ENCODE measurements at places on chromosomes 3 and 15.

DNA sequence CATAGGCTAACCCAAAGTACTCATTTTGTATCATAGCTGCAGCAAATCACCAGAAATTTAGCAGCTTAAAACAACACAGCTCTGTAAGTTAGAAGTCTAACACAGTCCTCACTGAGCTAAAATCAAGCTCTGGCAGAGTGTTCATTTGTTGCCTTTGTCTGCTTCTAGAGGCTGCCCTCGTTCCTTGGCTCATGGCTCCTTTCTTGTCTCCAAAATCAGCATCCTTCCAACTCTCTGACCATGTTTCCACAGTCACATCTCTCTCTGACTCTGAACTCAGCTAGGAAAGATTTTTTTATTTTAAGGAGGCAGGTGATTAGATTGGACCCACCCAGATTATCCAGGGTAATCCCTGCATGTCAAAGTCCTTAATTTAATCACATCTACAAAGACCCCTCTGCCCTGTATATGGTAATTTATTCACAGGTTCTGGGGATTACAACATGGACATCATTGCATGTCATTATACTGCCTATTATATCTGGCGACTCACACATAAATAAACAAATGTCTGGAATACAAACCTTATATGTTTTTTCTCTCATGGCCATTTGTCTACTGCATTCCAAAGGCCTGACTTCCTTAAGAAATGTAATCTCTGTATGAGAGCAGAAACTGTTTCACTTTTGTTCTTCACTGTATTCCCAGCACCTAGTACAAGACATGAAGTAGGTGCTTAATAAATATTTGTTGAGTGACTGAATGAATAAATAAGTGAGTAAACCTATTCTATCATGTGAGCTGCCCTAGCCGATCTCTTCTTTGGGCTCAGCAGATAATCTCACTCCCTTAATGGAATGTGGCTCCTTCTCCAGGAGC lies 15.1 kb upstream of the UACA start:
- no peak for DNase-seq

DNA sequence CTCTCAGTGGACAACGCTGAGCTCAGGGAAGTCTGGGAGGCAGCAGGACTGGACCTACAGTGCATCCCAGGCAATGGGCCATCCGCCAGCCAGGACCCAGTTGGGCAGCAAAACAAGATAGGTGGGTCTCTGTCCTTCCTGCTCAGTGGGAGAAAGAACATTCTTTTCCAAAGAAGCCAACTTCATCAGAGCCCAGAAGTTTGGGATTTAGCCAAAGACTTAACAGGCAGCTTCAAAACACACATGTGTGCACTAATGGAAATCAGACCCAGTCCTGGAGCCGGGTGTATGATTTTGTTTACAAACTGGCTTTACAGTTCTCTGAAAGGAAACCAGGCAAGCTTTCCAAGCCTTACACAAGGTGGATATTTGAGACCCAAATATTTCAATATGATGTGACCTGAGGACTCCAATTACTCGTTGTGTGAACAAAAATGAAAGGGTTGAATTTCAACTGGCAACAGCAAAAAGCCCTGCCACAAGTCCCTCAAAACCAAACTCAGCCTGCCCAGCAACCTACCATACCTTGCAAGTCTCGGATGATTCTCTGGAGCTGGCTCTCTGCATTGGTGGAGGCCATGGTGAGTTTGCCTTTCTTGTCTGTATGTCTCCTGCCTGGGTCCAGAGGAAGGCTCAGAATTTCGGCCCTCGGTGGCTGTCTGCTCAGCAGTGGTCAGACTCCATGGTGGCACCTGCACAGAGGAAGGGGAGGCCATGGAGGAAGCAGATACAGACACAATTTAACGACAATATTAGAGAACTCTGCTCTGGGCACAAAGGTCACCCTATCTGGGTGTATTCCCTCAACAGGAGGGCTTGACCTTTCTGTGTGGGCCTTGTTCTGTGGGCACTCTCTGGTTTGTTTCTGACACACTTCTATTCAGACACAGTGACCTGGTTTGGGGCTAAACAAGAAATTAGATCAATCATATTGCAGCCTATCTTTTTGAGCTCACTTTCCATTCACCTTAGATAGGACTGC lies 11.0 kb downstream of the FYCO1 start:
- no peak for DNase-seq

DNA sequence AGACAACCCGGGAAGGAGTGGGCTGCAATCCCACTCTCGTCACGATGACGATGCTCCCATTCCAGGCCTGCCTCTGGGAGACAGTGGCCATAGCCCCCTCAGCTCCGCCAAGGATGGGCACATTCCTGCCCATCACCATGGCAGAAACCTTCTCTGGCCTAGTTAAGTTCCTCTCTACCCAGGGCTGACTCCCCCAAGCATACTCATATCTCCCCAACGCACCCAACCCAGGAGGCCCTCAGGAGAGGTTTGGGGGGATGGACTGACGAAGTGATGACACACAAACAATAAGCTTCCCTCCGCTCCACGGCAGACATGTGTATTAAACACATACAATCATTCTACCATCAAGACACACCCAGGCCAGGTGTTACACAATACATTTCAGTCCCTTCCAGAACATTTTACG lies 60.1 kb downstream of the VGLL4 start:
- no peak for DNase-seq

- no peak for DNase-seq
Measured at GRCh38 chr3:307182-307581, 110.6 kb downstream of the CHL1 start.

DNA sequence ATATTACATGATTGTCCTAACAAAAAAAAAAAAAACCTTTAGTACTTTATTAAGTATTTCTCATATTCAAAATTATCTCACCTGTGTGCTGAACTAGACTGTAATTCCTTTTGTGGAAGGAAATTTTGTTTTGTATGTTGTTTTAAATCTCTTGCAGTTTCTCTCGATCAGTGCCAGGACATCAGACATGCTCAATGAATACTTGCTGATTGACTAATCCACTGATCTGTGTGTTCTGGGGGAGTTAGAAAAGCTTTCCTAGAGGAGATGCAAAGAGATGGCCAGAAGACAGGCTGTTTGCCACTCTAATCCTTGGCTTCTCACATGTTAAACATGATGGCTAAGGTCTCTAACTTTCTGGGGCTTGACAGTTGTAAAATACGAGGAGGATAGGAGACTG lies 233.3 kb upstream of the NR2E3 start:
- no peak for DNase-seq

- no peak for DNase-seq
Measured at GRCh38 chr3:101646726-101647125, 30.2 kb downstream of the ZBTB11 start.

GRCh38 chr3:58471025-58471887 lies 20.6 kb upstream of the KCTD6 start:
- DNase-seq: peak; percentile 44

Data from GM10248 (cell line).